ENCODE measurements at places on chromosomes 5 and 9. TPM values are rescaled to one million over a fixed set of nuclear protein-coding genes. Genes with fewer than 3 reads are reported as not detected.

GRCh38 chr9:72955126-72955455 is 2.2 kb upstream of the ALDH1A1 start:
- no peak for DNase-seq
- no peak overlapping the region for H3K27ac ChIP-seq
- no peaks in the 10 kb centered on the region for H3K4me1 ChIP-seq
- peaks cover 4% of the 10 kb centered on the region for H3K27me3 ChIP-seq
- no peaks in the 10 kb centered on the region for H3K36me3 ChIP-seq

DNA sequence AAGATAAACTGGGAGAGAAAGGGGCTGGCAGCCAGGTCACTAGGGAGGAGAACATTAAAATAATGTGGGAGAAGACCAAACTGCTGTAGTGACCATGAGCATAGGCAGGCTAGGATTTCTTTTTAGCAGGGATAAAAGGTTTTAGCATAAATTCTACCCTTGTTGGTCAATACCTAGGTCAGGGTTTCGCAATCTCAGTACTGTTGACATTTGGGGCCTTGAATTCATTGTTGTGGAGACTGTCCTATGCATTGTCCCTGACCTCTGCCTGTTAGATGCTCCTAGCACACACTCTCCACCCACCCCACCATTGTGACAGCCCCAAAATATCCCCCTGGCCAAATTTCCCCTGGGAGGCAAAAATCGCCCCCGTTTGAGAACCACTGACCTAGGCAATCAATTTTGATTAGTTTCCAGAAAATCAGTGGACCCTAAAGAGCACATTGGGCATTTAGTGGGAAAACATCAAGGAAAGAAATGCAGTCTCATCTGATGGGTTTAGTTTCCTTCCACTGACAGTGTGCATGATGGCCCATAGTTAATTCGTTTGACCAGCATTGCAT is 181.4 kb downstream of the NTRK2 start:
- no peak overlapping the region for H3K4me3 ChIP-seq
- DNase-seq = no peak
- no peaks in the 10 kb centered on the region for H3K36me3 ChIP-seq
- no peak overlapping the region for H3K27ac ChIP-seq

Gene UBE2QL1
- total RNA-seq = not detected

DNA sequence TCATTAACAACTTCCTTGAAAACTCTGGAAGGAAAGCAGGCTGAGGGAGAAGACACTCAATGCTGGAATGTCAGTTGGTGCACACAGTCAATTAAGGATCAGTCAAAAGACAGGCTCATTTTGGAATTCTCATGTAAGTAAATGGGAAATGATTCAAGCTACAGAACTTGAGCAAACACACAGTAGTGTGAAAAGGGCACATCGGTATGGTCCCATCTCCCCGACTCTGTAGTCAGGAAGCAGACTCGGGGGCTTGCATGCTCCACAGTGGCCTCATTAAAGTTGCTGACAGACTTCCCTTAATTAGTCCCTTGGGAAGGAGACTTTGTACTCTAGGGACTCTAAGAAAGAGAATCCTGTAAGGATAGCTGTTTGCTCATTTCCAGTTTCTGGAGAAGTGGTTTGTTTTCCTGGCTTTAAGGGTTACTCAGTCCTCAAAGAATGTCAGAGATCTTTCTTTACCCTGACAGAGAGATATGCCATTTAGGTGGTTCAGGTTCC is 339.2 kb downstream of the ADAMTS6 start:
- no peak overlapping the region for H3K4me3 ChIP-seq
- H3K36me3 ChIP-seq = no peaks in the 10 kb centered on the region

DNA sequence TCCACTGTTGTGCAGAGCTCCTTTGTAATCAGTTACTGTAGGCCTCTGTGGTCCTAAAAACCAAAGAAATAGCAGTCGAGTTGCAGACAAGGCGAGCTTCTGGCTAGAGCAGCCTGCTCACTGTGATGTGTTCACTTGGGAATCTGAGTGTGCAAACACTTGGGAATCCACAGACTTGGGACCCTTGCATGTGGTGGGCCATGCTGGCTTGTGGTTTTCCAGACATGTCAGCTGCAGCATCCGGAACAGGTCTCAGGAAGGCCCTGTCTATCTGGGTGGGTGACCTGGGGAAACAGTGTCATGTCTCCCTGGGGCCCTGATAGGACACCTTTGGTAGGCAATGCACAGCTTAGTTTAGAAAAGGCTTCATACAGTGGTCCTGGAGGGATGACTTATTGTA is 66.4 kb downstream of the WWC1 start:
- DNase-seq = no peak
- no peaks in the 10 kb centered on the region for H3K27me3 ChIP-seq
- H3K4me1 ChIP-seq = peaks cover 28% of the 10 kb centered on the region
- no peaks in the 10 kb centered on the region for H3K36me3 ChIP-seq
- no peak overlapping the region for H3K4me3 ChIP-seq

- no peak overlapping the region for H3K27ac ChIP-seq
- DNase-seq = no peak
- no peaks in the 10 kb centered on the region for H3K27me3 ChIP-seq
- no peaks in the 10 kb centered on the region for H3K4me1 ChIP-seq
- no peak overlapping the region for H3K4me3 ChIP-seq
Measured at GRCh38 chr9:126440940-126441339, 114.3 kb downstream of the MVB12B start.

Gene SPATA31C1
- total RNA-seq = not detected

Gene TEX48
- not detected for total RNA-seq

Gene PCDHB16
- total RNA-seq = not detected

- no peak overlapping the region for H3K27ac ChIP-seq
- no peak overlapping the region for H3K4me3 ChIP-seq
- H3K27me3 ChIP-seq = no peaks in the 10 kb centered on the region
- H3K4me1 ChIP-seq = no peaks in the 10 kb centered on the region
- no peaks in the 10 kb centered on the region for H3K36me3 ChIP-seq
Measured at GRCh38 chr9:13414349-13414748, 134.9 kb upstream of the MPDZ start.

DNA sequence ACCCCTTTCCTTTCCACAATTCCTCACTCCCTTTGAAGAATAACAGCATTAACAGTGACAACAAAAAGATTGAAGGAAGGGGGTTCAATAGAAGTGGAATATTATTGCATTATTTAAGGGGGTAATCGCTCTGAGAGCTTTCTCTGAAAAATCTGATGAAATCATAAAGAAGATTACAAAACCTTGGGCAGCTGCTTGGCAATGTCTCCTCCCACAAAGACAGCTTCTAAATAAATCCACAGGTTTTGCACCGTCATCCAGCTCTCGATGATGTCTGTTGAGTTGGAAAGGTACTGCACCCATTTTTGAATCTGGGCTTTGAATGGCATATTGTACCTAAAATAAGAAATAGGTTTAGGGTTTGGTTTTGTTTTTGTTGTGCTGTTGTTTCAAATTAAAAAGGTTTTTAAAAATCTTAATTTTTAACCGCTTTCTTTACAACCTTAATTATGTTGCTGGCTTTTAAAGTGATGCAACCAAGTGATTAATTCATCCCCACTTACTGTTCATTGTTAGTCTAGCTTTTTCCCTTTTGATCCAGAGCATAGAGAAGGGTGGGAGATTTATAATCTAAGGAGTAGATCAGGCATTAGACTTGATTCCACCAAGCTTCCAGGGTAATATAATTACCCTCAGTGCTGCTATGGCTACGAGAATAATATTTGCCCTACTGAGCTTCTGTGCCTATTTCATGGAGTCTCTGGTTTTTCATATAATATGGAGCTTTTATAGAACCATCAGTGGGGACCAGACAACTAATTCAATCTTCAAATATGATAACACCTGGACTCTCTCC is 85.0 kb downstream of the DNAH5 start:
- no peak overlapping the region for H3K27ac ChIP-seq
- DNase-seq = no peak
- no peak overlapping the region for H3K4me3 ChIP-seq
- H3K27me3 ChIP-seq = no peaks in the 10 kb centered on the region
- no peaks in the 10 kb centered on the region for H3K4me1 ChIP-seq

Gene WDR41
- 54.1 TPM for total RNA-seq

Gene G3BP1
- total RNA-seq = 296 TPM

Gene PCDHAC1
- 1.0 TPM for total RNA-seq

DNA sequence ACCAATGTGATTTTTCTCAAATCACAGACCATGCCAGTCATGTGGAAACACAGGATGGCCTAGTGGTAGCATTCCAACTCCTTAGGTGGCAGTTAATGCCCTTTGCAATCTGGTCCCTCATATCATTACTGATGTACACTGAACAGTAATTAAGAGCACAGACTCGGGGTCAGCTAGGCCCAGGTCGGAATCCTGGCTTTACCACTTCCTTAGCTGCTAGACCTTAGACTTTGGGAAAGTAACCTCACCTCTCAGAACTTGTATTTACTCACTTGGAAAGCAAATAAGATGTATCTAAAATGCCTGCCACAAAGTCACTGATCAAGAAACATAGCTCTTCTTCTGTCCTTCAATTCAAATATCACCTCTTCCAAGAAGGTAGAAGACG is 112.8 kb downstream of the MAPKAP1 start:
- H3K27ac ChIP-seq = no peak overlapping the region
- DNase-seq = no peak
- no peaks in the 10 kb centered on the region for H3K36me3 ChIP-seq
- no peak overlapping the region for H3K4me3 ChIP-seq

GRCh38 chr5:87054821-87055220 is 212.9 kb upstream of the RASA1 start:
- DNase-seq = no peak
- H3K4me3 ChIP-seq = no peak overlapping the region
- H3K27ac ChIP-seq = no peak overlapping the region
- no peaks in the 10 kb centered on the region for H3K4me1 ChIP-seq
- no peaks in the 10 kb centered on the region for H3K36me3 ChIP-seq
- H3K27me3 ChIP-seq = no peaks in the 10 kb centered on the region

GRCh38 chr5:53895091-53895683 is 334.7 kb downstream of the NDUFS4 start:
- no peak overlapping the region for H3K4me3 ChIP-seq
- H3K4me1 ChIP-seq = no peaks in the 10 kb centered on the region
- H3K27me3 ChIP-seq = no peaks in the 10 kb centered on the region
- H3K27ac ChIP-seq = no peak overlapping the region

DNA sequence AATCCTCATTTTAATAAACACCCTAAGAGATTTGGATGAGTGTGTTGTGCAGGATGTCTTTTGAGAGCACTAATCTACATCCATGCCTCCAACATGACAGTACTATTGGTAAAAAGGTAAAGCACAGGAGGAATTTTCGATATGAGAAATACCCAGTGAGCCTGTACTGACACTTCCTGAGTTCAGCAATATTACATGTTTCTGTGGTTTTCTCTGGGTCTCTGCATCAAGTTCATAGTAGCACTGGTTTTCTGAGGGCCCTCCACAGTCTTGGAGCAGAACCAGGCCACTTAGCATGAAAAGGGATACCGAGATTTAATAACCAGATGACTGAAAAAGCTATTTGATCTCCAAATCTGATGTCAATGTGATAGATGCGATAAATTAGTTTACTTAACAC is 524.1 kb downstream of the TMEM38B start:
- no peaks in the 10 kb centered on the region for H3K36me3 ChIP-seq
- DNase-seq = no peak
- no peak overlapping the region for H3K27ac ChIP-seq
- no peaks in the 10 kb centered on the region for H3K27me3 ChIP-seq
- no peaks in the 10 kb centered on the region for H3K4me1 ChIP-seq

DNA sequence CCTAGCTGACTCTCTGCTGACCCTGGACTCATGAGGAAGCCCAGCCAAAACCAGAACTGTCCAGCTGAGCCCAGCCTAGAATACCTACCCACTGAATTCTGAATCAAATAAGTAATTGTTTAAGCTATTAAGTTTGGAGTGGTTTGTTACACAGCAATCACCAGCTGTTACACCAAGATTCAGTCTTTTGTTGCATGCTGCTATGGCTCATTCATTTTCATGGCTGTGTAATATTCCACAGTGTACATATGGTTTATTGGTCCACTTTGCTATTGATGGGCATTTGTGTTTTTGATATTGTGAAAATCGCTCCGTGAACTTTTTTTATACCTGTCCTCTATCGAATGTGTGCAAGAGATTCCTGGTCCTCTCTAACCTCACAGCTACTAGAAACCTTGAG is 156.4 kb downstream of the FGF18 start:
- H3K27me3 ChIP-seq = no peaks in the 10 kb centered on the region
- no peaks in the 10 kb centered on the region for H3K36me3 ChIP-seq
- H3K4me1 ChIP-seq = no peaks in the 10 kb centered on the region
- H3K27ac ChIP-seq = no peak overlapping the region
- no peak overlapping the region for H3K4me3 ChIP-seq

DNA sequence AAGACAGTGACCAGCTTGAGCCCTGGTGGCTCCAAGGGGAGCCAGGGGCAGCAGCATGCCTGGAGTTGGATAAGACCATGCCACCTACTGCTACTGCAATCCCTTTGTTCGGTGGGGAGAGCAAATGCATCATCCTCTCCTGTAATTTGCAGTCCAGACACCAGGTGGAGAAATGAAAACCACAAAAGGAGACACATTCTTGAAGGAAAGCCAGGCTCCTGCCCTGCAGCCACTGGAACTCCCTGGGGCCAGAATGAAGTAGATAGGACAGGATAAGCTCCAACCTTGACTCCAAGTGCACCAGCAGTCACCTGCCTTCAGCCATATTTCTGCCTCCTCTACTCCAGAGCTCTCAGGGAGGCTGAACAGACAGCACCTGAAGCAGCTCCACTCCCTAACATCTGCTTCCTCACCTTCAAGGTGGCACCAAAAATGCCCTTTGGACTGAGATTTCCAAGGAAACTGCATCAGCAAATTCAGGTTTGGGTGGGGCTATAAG is 65.1 kb upstream of the IQGAP2 start:
- DNase-seq = peak; percentile 65
- H3K27ac ChIP-seq = no peak overlapping the region
- H3K4me3 ChIP-seq = no peak overlapping the region
- no peaks in the 10 kb centered on the region for H3K27me3 ChIP-seq
- no peaks in the 10 kb centered on the region for H3K36me3 ChIP-seq
- H3K4me1 ChIP-seq = peaks cover 10% of the 10 kb centered on the region

DNA sequence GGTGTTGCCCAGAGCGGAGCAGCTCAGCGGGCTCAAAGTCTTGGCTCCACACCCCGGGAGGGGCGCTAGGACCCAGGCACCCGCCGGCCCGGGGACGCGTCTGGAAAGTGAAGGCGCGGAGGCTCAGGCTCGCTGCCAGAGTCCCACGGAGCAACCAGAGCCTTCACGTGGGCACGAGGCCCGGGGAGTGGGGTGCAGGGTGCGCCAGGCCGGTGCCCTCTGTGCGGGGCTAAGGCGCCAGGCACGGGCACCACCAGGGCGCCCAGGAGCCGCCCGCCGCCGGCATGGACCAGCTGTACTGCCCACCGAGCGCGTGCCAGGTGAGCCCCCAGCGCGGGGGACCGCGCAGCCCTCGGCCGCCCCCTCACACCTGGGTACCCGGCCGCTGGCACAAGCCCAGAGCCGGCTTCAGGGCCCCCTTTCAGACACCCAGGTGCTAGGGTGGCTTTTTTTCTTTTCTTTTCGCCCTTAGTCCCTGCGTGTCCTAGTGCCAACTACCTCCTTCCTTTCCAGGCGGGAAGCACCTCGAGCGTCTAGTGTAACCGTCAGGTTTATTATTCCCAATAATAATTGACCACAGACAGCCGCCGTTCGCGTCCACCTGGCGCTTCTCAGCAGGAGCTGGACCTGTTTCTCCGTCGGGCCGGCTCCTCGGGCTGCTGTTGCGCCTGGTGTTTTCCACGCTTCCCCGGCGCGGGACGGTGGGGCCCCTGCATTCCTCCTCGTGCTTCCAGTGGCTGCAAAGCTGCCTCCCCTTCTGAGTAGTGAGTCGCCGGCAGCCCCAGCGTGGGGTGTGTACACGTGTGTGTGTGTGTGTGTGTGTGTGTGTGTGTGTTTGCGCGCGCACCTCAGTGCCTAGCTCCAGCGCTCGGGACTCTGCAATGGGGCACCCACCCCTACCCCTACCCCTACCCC is 30.1 kb upstream of the PDE8B start:
- DNase-seq = no peak
- H3K36me3 ChIP-seq = no peaks in the 10 kb centered on the region
- no peaks in the 10 kb centered on the region for H3K27me3 ChIP-seq
- no peak overlapping the region for H3K27ac ChIP-seq
- H3K4me1 ChIP-seq = no peaks in the 10 kb centered on the region
- H3K4me3 ChIP-seq = no peak overlapping the region

Gene RASEF
- total RNA-seq = 0.12 TPM
